ENCODE measurements at places on chromosomes 16 and 17.

DNA sequence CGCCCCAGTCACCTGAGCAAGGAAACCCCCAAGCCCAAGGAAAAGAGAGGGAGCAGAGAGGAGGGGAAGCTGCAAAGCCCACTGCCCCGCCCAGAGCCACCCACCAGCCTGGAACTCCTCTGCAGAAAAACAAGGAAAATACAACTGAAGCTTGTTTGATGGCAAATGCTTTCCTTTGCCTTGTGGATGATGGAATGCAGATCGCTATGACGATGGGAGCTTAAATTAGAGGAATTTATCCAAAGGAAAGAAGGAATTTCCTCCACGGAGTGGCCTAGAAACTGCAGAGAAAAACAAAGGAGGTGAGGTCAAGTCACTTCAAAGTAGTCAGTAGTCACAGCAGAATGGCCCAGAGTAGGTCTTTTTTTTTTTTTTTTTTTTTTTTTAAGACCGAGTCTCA, 31.5 kb upstream of the ASGR2 start:
- no peak for DNase-seq

- DNase-seq = no peak
Measured at GRCh38 chr16:20681821-20682760, 15.4 kb downstream of the ACSM1 start.

DNA sequence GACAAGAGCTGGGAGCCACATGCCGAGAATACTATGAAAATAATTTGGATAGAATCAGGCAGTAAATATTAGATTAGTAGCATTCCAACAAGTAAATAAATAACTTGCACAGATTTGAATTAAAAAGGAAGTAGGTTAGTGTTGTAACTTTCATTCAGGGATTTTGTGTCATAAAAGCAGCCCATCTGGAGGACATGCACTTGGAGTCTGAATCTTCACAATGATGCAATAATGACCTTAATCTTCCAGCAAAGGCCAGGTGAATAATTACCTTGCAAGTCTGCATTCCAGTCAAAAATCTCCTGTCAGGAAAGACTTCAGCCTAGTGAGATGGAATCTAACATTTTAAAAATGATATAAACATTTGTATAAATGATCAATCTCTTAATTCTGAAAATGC, 518.1 kb downstream of the KCNJ2 start:
- no peak for DNase-seq

- no peak for DNase-seq
Measured at GRCh38 chr17:38681096-38681495, 6.3 kb upstream of the EPOP start.

- no peak for DNase-seq
Measured at GRCh38 chr17:27977751-27978688, 64.5 kb upstream of the NLK start.

- DNase-seq = no peak
Measured at GRCh38 chr16:69270395-69270794, 40.8 kb upstream of the VPS4A start.

GRCh38 chr17:8674344-8675305, 44.1 kb upstream of the MYH10 start:
- DNase-seq = peak; percentile 65

DNA sequence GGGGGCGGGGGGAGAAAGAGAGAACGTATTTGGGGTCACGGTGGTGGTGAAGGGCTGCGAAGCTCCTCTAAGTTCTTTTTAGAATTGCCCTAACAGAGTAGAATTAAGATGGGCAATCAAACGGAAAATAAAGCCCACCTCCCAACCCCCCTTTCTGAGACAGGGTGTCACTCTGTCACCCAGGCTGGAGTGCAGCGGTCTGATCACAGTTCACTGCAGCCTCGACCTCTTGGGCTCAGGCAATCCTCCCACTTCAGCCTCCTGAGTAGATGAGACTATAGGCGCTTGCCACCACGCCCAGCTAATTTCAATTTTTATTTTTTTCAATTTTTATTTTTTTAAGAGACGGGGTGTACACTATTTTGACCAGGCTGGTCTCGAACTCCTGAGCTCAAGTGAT, 710 bp upstream of the CAVIN1 start:
- DNase-seq = no peak

DNA sequence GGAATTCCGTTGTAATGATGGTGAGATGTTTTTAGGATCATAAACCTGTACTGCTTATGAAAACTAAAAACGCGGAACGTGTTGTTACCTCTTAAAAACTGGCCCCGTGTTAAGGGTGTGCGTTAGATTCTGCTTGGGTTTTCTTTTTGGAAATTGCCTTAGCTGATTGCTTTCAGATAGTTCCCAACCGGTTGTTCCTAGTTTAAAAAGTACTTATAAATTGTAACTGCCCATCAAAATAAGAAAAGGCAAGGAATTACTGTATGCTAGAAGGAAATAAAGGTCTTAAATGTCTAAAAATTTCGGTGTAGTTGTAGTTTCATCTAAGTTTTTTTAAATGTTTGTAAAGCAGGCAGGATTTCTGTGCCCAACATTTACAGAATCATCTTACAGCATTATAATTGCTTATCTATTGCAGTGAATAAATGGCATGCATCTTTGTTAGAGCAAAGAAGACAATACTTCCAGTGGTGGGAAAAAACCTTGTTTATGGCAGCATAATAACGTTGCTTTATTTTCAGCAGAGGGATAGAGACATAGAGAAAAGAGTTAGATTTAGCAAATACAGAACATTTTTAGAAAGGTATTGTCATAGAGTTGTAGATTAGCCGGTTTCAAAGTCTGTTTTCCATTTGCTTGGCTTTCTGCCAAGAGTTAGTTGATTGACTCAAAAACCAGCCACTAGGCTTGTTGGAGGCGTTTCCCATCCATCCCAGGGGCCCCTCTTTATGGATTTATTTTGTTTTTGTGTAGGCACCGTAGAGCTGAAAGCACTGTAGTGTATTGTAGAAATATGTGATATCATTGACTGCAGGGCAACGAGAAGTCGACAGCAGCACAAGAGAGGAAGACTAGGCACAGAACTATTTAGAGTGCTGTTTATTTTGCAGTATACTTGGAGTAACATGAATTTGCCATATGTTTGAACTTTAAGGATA, 1.7 kb downstream of the PPM1D start:
- no peak for DNase-seq

DNA sequence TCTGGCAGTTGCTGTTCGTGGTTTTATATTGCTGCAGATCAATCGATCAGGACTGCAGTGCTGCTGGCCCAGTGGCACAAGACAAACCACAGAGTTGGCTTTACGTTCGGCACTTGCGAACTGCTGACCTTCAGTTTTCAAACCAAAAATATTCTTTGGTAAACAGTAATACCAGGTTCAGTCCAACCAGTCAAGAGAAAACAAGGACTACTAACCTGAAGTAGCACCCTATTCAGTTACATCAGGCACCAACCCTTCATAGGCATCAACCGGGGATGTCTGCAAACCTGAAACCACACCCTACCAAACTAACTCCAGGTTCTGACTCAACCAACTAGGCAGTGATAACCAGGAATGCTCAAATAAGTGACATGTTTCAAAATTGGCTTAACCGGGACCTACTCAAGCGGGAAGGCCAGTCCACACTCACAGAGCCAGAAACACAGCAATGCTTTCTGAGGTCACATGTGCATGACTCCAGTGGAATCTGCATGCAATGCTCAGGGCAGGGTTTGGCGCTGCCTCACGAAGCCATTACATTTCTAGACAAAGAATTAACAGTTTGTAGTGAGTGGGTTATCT, 91.1 kb downstream of the SMG6 start:
- no peak for DNase-seq

GRCh38 chr17:82463391-82463790, 4.8 kb downstream of the NARF start:
- DNase-seq = no peak

DNA sequence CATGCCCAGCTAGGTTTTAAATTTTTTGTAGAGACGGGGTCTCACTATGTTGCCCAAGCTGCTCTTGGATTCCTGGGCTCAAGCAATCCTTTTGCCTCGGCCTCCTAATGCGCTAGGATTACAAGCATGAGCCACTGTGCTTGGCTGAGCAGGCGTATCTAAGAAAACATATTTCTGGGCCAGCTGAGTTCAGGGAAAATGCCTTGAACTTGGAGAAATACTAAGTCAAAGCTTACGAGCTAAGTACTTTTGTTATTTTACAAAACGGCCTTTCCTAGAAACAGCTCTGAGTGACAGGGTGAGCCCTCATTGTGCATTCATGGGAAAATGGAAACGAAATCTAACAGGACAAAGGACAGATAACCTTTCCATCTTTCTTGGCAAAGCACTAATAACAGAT, 24.7 kb downstream of the DNAI2 start:
- no peak for DNase-seq

GRCh38 chr17:27845264-27846041, 45.1 kb upstream of the NOS2 start:
- DNase-seq = no peak

GRCh38 chr17:16262201-16262600, 45.2 kb downstream of the PIGL start:
- DNase-seq = no peak

GRCh38 chr17:77022766-77023165, 118.0 kb upstream of the SEC14L1 start:
- no peak for DNase-seq

DNA sequence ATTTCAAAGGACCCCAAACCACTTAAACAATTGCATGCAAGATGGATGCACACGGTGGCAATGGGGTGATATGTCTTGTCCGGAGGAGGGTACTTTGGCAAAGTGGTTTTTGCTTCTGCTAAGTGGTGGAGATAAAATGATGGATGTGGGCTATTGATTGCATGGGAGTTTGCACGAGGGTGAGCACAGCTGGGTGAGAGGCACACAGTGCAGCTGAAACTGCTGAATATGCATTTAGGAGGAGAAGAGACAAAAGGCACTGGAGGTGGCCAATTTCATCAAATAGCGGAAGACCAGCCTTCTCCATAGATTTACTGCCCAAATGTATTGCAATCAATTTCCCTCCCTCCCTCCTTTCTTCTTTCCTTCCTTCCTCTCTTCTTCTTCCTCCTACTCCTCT, 414.4 kb upstream of the EEF2KMT start:
- DNase-seq = no peak

- DNase-seq = no peak
Measured at GRCh38 chr17:55677446-55677845, 45.2 kb downstream of the TMEM100 start.

DNA sequence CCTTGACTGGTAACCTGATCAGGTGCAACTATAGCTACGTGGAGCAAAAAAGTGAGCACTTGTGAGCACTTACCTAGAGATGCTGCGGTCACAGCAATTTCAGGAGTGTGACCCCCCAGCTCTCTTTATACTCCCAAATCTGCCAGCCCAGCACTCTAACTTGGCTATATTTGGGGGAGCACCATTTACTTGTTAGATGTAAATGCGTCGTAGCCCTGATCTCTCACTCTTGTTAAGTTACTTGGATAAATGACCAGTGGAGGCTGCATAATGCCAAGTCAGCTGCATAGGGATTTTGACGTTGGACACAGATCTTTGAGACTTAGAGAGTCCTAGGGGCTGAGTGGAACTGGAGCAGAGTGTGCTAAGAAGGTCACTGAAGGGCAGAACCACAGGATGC, at the start of gene MYH13:
TSS of gene MYH13 (minus strand) at position 101 of the 400 bp plus-strand sequence. CDS start 8,476 bp downstream, outside the sequence.
- no peak for DNase-seq

DNA sequence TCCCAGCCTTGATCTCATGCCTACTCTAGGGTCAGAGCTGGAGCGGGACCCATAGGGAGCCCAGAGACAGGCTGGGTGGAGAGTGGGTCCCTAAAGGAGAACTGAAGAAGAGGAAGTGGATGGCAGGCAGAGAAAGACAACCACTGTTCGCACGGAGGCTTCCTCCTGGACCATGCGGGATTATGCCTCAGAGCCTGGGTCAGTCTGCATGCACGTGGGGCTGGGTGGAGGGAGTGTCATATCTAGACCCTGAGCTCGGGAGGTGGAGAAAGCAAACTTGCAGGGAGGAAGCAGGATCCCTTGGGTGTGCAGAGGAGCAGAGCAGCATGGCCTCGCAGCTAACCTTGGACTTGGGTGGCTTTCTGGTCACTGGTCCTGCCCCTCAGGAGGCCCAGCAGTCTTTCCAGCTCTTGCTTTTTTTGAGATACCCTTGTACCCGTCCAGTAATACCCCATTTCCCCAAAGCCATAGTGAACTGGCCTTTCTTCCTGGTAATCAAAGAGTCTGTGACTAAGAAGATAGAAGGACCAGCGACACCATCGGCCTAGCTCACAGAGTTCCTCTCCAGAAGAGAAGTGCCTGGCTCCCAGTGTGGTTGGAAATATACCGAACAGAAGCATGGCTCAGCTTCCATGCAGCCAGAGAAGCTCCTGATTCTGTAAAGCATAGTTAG, 344.2 kb downstream of the CPPED1 start:
- DNase-seq = peak; percentile 80

DNA sequence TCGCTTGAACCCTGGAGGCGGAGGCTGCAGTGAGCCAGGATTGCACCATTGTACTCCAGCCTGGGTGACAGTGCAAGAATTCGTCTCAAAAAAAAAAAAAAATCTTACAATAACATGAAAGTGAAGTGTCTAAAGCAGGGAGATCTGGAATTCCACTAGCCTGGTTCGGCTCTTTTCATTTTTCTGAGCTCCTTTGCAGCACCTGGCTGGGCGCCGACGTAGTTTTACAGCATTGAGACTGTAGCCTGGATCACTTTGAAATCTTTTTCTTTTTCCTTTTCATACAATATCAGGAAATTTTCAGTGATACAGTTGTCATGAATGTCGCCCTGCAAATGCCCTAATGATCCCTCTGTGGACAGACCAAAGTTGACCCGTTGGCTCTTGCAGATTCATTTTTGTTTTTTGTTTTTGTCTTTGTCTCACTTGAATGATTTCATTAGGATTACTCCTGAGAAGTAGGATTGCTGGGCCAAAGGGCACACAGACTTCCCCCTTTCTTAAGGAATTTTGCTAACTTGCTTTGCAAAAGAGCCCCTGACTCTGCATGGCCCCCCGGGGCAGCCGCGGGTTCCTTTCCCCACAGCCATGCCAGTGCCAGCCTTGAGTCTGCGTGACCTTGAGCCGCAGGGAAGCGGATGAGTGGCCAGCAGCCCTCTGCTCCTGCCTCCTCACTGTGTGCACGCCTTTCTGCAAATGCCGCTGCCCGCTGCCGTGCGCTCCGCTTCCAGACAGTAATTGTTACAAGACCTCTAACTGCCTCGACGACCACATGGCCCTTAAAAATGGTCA, 28.0 kb downstream of the CRISPLD2 start:
- DNase-seq = no peak
